Suprapubic skin (tissue), 4 donors: ENCODE measurements at places on chromosomes 1 and 21.

DNA sequence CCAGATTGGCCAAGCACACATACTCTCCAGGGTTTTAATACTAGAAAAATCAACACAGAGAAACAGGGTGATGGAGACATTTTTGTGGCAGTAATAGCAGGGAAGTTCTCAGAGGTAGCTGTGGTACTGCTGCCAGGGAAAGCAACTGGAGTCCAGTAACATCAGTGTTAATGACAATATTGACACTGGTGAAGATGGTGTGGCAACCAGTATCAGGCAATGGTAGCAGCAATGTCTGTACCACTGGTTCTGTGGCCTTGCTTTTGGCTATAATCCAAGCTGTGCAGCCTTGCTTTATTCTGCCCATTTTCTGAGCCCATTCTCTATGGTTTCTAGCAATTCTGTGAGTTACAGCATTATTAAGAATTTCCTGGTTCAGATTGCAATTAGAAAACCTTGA is 1.6 kb upstream of the SNX7 start:
- DNase-seq: no peak

DNA sequence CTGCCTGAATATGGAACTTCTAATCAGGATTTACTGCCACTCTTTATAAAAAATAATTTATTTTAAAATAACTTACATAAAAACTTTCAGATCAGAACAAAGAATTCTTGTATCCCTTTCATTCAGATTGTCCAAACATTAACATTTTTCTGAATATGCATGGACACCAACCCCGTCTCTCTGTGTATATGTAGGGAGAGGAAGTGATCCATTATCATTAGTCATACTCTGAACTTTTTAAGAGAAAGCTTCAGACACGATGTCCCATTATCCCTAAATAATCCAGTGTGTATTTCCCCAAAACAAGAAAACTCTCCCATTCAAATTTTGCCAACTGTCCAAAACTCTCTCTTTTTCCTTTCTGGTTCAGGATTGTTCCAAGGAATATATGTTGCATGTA is 122.3 kb upstream of the CXADR start:
- no peak for DNase-seq

DNA sequence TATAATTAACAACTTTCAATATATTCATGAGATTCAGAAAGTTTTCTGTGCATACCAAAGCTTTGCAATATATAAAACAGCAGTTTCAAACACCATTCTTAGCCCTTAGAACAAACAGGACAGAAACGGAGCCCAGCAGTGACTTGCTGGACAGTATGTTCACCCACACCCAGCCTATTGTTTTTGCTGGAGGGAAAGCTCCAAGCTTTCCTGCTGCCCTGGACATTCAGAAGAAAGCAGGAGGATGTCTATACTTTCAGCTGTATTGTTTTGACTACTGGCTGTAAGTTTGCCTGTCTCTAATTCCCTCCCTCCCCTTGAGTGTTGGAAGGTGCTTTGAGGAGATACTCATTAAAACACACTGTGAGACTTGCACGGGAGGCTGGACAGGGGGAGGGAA is 9.6 kb downstream of the DENND2C start:
- DNase-seq: no peak

GRCh38 chr1:212774584-212774983 is 17.0 kb downstream of the NSL1 start:
- DNase-seq: no peak

GRCh38 chr1:77060000-77060399 is 159.2 kb downstream of the PIGK start:
- DNase-seq: no peak

DNA sequence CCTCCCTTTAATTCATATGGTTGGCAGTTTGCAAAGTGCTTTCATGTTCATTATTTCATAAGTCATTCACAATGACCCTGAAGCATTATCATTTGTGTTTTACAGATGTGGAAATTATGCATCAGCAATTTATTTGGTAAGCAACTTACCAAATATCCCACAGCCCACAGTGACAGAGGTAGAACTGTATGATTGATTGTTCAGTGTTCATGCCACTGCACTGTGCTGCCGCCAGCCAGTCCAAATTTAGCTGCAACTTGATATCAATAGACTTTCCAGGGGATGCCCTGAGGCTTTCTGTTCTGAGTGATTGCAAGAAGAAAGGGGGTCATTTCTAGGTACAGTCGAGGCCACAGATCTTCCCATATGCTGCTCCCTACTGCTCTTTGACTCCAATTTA is 380.3 kb downstream of the PLPP3 start:
- no peak for DNase-seq
